ENCODE measurements at places on chromosomes 6 and 20.

DNA sequence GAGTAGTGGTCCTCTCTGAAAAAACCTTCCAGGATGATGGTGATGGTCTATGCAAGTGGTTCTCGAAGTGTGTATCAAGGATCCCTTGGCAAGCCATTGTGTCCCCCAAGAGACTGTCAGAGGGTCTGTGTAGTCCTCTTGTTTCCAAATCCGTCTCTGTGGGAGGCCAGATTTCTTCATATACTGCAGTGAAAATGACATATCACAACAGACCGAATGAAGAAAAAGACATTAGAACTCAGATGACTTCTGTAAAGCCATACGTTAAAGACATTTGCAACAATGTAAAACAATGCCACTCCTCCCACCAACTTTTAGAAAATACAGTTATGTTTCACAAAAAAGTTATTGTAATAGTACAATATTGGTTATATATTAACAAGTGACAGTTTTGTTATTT lies 27.2 kb upstream of the LAMP5 start:
- no peak for DNase-seq

DNA sequence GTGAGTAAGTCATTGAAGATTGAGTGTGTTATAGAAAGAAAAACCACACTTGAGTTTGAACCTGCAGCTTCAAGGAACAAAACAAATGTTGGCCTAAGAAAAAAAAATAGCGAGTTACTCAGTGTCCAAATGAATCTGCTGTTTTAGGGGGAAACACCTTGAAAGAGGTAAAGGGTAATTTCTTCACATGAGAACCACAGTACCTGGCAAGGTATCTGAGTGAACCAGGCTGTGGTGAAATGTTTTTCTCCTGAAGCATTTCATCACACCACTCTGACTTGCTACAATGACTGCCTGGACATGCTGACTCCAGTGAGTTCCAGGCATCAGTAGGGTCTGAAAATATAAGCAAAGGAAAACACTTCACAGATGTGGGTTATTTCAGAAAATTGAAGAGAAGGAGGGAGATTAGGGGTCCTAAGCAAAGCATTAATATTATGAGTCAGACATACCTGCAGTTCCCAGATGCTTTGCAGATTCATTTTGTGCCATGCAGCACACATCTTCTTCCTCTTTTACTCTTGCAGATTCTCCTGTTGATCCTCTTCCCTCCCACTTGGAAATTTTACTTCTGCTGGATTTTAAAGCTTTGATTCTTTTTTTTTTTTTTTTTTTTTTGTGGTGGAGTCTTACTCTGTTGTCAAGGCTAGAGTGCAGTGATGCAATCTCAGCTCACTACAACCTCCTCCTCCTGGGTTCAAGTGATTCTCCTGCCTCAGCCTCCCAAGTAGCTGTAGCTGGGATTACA lies 206.2 kb upstream of the SGK1 start:
- no peak for DNase-seq

- no peak for DNase-seq
Measured at GRCh38 chr6:162777091-162777490, 49.3 kb downstream of the PACRG start.

GRCh38 chr6:167073679-167074274 lies 49.1 kb upstream of the CCR6 start:
- no peak for DNase-seq

DNA sequence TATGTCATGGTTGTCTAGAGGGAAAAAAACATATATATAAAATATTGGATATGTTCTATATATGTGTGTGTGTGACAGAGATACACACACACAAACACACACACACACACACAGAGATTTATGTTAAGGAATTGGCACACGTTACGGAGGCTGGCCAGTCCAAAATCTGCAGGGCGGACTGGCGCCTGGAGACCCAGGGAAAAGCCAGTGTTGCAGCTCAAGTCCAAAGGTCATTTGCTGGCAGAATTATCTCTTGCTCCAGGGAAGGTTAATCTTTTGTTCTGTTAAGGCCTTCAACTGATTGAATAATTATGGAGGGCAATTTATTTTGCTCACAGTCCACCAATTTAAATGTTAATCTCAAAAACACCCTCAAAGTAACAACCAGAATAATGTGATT lies 37.5 kb upstream of the PDE7B start:
- DNase-seq: no peak

DNA sequence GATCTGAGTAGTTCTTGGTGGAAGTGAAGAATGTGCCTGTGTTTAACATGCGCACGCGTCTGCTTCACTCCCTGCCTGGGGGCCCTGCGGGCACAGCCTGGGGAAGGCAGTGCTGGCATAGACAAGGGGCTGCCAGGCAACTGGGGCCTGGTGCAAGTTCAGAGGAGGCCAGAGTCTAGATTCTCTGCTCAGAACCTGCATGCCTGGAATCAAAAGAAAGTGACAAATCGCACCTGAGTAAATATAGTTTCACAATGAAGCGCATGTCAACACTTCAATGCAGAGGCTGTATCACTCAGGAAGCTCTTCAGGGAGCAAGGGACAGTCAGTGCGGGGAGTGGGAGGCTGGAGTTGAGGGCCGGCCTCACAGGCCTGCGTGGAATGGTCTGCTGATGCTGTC lies 24.2 kb upstream of the PPP1R14C start:
- no peak for DNase-seq

DNA sequence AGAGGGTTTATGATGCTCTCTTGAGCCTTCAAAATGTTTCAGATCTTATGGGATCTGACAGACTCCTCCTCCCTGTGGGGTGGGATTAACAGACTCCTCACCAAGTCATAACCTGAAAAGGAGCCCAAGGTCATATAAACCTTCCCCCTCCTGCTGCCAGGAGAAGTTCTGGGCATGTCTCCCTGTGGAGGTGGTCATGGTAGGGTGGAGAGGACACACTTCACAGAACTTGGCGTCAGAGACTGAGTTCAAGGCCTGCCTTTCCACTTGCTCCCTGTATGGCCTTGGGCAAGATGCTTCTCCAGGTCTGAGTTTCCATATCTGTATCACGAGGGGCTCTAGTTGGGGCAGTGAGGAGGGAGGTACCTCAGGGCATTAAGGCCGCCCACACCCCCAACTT lies 32.4 kb upstream of the AAR2 start:
- DNase-seq: no peak

DNA sequence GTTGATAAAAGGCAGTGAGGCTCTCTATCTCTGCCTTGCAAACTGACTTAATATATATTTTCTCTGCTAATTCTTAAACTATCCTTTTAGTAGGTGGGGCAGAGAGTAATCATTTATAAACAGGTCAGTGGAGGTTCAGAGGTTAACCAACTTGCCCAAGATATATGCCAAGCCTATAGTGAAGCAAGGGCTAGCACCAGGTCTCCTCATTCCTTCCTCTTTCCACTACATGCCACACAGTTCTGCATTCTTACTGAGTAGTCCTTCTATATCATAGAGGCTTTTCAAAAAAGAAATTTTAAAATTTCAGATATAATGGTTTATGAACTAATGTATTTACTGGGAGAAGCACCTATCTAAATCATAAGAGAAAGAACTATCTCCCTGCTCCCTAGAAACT lies 8.5 kb downstream of the ARG1 start:
- DNase-seq: no peak

DNA sequence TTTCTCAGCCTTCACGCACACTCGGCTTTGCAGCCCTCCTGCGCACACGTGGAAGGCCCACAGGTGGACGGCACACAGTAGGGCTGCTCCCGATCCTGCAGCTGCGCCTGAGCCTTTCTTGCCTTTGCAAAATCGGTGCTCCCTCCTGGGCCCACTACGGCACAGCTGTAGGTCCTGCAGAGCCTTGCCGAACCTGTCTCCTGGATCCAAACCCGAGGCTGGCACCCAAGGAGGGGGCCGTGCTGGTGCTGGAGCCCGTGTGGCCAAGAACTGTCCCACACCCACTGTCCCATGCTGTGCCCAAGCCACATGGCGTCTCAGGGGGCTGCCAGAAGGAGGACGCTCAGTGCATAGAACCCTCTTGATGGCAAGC lies 227.4 kb downstream of the TTLL2 start:
- DNase-seq: no peak

GRCh38 chr6:32603888-32604287 lies 14.2 kb upstream of the HLA-DRB1 start:
- no peak for DNase-seq

- peak; percentile 14 for DNase-seq
Measured at GRCh38 chr6:93036835-93037234, 382.5 kb downstream of the EPHA7 start.

GRCh38 chr6:110581679-110582078 lies 105.3 kb upstream of the SLC22A16 start:
- peak; percentile 15 for DNase-seq

DNA sequence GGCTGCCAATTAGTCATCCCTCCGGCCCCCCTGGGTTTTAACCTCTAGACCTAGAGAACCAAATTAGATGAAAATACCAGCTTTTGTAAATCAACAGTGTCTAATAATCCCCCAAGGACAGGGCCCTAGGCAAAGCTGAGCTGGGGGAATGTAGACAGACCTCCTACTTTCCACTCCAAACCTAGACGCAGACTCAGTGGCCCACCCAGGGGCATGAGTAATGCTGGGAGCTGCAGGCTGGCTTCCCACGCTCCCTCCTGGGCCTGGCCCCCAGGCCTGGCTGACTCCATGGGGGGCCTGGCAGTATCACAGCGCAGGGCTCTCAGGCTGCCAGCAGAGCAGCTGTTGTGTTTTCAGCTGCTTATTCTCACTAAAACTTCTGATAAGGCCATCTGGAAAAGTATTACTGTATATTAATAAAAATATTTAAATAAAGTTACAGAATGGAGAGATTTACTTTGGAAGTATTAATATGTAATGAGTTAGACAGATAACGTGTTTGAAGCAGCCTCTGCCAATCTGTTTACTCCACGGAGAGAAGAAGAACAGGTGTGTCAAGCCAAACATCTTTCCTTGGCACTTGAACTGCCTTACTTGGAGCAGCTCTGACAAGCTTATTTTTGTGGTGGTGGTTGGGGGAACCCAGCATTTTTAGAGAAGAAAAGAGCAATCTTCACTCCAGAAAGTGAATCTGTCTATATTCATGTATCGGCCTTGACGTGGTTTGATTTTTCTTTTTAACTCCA lies 144.0 kb upstream of the AGPAT4 start:
- peak; percentile 96 for DNase-seq

DNA sequence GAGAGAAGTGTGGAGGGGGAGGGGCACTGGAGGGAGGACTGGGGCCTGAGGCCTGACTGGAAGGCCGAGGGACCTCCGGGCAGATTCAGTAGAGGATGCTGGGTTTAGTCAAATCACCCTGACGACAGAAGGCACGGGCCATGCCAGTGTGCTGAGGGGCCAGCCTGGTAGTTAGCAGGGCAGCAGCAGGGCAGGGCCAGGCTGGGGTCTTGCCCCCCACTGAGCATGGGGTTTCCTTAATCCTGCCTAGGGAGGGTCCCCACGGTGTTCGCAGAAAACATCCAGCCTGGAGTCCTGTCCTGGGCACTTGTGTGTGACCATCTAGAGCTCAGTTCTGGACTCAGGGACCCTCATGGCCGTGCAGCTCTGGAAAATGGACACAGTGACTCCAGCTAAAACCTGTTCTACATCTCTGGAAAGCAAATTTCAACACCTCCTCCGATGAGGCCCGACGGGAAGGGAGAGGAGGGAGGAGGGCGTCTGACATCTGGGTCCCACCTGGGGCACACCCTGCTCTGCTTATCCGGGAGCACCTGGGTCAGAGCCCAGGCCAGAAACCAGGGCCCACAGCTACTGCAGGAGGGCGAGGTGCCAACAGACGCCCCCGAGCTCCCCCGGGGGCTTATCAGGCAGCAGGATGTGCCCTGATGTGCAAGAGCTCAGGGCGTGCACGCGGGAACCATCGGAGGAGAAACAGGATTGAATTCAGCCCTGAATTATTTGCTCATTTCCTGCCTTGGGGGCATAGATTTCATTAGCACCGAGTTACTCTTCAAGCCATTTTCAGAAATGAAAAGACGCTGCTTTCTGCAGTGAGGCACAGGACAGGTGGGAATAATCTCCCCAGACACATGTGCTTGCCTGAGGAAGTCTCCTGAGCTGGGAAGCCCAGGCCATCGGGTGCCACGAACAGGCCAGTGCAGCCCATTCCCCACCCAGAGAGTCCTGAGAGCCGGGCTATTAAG lies 78.0 kb upstream of the MPC1 start:
- peak; percentile 21 for DNase-seq

DNA sequence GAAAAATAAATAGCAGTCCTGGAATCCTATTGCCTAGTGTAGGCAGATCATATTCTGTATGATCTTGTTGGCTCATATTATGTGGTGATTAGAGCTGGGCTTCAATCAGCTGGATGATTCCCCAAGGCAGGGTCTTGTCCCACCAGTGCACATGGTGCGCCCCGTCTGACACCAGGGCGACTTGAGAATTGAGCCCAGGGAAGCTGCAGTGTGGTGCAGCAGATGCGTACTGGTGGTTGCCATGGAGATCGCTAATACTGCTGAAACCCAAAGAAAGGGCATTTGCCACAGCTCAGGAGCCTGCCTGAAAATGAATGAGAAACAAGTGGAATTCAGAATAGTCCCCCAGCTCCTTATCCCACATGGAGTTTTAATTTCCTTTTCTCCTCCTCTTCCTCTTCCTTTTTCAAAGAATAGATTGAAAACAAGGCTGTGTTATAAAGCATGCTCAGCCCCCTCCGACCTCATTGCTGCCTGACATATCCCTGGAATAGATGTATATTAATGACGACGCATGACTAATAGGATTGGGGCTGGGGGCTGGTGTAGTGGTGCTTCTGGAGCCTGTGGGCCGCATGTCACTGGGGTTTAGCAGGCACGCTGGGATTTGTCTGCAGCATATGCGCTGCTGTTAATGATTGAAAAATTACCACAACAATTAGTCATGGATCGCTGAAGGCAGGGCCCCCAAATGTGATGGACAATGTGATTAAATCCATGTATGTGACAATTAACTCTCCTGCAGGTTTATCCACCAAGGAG lies 210.5 kb downstream of the FARS2 start:
- DNase-seq: peak; percentile 77

- no peak for DNase-seq
Measured at GRCh38 chr6:2656460-2657079, 94.2 kb downstream of the MYLK4 start.

DNA sequence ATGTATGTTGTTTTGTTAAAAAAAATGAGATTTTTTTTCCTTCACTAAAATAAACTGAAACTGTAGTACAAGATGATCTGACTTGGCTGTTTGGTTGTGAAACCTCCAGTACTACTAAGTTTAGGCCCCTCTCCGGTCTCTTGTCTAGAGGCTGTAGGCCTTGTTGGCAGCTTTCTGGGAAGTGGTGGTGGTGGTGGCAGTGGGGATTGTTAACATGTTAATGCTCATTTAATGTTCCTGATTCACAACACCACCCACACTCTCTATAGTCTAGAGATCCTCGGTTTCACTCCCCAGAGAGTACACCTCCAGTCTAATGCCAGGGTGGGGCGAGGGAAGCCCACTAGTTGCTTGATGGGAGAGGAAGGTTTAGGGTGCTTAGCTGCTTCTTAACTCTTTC lies 24.1 kb downstream of the STK4 start:
- no peak for DNase-seq

GRCh38 chr6:42693725-42694323 lies 28.6 kb downstream of the PRPH2 start:
- no peak for DNase-seq

DNA sequence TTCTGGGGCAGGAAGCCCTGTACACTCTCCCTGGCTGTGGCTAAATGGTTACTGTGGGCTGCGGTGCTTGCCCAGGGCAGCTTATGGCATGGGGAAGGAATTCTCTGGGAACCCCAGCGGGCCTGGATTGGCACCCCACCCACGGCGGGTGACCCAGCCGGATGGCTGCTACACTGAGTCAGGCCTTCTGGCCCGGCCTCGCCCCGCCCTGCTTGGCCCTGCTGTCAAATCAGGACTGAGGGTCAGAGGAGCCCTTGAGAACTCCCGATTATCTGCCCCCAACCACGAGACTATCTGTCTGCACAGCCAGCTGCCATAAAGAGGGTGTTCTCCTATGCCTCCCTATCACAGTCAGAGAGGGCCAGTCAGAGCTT lies 7.3 kb upstream of the ITPR3 start:
- no peak for DNase-seq

All from fibroblast of skin of right quadriceps (primary cell).